Renal pelvis (tissue), 12 donors: ENCODE measurements at places on chromosomes 6 and 20.

DNA sequence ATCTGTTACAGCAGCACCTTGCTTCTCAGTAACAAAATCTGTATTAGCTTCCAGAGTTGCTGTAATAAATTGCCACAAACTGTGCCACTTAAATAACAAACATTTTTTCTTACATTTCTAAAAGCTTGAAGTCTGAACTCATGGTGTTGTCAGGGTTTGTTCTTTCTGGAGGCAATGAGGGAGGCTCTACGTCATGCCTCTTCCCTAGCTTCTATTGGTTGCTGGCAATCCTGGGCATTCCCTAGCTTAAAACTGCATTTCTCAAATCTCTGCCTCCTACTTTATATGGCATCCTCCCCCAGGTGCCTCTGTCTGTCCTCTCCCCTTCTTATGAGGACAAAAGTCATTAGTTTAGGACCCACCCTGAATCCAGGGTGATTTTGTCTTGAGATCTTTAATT, 41.6 kb upstream of the TMEM244 start:
- no peak for DNase-seq

- no peak for DNase-seq
Observed at GRCh38 chr6:40754461-40755045, 167.4 kb upstream of the LRFN2 start.

- DNase-seq = no peak
Observed at GRCh38 chr6:112253841-112254816, at the start of gene LAMA4. Gene LAMA4, minus strand, starts transcription at chr6:112254567. Its CDS starts 417 bp downstream, at chr6:112254150.

DNA sequence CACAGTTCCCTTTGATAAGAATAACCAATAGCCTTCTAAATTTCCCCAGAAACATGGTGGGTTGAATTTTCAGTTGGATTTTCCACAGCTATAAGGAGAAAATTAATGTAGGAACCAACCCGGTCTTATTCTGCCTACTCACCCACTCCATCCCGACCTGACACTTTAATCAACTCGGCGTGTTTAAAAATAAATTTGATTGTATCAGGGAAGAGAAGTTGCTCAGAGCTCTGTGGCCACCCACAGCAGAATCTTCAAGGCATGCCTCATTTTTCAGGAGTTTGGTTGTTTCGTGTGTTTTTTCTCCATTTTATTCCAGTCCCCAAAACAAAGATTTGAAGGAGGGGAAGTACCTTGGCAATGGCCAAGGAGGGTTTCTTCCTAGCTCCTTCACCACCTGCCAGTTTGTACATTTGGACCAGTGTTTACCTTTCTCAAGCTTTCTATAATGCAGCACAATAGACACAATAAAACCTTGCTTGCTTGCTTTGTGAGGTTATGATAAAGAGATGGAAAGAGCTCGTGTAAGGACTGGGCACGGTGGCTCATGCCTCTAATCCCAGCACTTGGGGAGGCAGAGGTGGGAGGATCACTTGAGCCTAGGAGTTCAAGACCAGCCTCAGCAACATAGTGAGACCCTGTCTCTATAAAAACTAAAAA, 297.2 kb upstream of the JARID2 start:
- DNase-seq = no peak

DNA sequence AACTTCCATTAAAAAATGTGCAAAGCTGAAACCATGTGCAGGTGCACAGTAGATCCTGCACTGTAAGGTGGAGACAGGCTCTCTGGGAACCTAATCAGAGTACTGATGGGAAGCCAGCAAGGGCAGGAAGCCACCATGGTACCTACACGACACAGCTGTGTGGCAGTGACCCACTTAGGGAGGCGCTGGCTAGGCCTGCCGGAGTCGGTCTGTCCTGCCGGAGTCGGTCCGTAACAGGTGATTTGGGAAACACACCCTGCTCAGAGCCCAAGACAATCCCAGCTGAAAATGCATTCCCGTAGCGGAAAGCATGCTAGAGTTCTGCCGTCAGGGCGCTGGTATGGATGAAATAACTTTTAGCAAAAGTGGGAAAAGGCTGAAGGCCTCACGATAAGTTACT, 17.2 kb downstream of the TXNDC5 start:
- DNase-seq = no peak
